Renal cortical epithelial cell (primary cell): ENCODE measurements at places on chromosomes 16 and 17.

DNA sequence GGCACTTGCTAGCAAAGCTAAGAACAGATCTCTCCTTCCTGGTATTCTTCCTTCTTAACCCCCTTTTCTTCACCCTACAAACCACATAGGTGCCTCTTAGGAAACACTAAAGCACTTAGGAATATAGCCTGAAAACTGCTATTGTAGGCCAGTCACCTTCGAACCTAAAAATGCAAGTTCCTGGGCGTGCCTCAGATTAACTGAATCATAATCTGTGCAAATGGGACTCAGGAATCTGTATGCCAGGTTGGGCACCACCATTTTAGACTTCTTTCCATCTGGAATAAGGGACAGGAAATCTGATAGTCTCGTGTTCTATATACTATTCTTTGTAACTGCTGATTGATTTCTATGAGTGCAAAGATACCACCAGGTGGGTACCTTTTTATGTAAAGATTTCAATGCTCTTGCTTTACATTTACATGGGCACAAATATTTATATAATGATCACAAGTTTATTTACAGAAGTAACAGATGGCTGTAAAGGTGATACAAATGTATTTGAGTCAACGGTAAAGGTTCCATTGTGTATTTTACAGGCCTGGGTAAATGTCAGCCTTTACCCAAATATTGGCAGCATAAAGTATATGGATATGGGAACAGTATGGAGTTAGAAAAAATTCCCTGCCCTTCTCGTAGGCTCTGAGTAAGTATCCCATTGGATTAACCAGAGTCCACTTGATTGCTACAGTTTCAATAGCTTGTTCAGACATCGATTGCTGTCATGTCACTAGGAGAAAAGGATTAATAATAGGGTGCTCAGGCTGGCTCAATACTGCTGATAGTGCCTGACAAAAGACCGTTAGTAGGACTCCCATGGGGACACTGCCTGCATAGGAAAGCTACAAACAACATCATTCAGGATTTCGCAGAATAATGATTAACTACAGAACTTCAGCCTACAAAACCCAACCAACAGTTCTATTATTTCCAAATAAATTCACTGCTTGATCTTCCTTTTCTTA is 124.7 kb downstream of the SNX11 start:
- no peak for DNase-seq

DNA sequence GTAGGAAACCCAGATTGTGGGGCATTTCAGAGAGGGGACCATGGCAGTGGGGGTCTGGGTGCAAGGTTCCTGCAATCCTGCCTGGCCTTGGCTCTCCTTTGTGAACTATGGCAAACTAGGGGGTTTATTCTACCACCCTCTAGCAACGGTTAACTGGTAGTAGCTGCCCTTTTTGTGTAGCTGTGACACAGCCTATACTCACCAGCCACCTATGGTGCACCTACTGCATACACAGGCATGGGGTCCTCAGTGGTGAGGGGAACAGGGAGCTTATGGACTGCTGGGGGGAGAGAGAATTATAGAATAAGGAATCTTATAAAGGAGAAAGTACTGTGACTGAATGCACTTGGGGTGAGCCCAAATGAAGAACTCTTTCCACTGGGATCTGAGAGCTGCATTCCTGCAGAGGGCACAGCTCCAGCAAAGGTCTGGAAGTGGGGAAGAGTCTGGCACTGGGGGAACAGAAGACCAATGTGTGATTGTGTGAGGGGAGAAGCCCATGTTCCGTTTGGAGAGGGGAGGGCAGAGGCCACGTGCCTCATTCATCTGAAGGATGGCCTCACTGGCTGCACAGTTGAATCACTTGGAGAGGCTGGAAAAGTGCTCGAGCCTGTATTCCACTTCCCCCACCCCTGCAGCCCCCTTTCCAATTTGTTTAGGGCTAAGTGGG is 2.1 kb downstream of the MT1X start:
- peak; percentile 35 for DNase-seq

DNA sequence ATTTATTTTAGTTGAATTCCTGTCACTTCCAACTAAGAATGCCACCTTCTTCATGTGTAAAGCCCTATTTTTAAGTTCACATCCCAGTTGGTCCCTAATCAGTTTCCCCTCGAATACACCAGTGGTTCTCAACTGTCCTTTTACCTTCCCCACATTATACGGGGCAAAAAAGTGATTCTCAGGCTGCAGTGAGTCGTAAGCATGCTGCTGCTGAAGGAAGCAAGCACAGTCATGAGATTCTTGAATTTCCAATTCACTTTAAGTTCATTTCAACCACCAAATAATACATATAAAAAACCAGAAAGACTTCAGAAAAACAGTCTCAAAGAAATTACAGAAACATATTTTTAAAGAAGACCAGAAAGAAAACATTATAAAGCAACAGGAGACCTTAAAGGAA is 47.9 kb downstream of the UBE2G1 start:
- peak; percentile 41 for DNase-seq

- no peak for DNase-seq
These were observed 26.9 kb upstream of the TENT4B start for GRCh38 chr16:50126183-50126582.

- DNase-seq, result no peak
These were observed 7.4 kb downstream of the HLF start for GRCh38 chr17:55271958-55272710.

DNA sequence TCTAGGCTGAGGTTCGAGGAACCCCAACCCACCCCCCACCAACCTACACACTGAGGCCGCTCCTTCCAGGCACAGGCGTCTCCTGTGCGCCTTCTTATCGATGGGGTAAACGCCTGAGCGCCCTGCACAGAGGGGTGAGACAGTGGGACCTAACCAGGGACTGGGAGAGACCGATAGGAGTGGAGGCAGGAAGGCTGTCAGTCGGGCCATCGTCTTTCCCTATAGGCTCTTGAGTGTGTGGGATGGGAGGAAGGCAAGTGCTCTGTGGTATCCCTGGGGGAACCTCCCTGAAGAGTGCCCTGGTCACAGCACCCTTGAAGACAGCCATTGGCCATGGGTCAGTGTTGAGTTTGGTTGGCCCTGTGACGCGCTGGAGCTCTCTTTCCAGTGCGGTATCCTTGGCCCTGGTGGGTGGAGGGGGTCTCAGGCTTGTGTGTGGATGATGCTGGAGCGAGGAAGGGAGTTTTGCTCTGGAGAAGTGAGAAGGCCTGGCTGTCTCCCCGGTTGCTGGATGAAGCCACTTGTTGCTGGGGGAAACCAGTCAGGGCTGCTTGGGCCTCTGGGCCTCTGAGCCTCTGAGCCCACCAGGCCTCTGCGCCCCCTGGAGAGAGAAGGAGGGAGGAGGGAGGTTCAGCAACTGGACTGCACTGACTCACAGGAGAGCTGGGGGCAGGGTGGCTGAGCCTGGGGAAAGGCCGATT is 1.7 kb downstream of the GPRC5C start:
- DNase-seq, result peak; percentile 56

GRCh38 chr17:66655461-66655860 is 179.5 kb upstream of the CACNG5 start:
- DNase-seq, result no peak

- peak; percentile 94 for DNase-seq
These were observed 2.5 kb upstream of the MAP3K14 start for GRCh38 chr17:45319239-45319703.

GRCh38 chr17:246851-247421 is 65.5 kb upstream of the DOC2B start:
- no peak for DNase-seq

- no peak for DNase-seq
These were observed 63.7 kb upstream of the SHISA6 start for GRCh38 chr17:11177340-11177739.

- no peak for DNase-seq
These were observed 169.3 kb downstream of the RBFOX3 start for GRCh38 chr17:79441356-79442160.

- no peak for DNase-seq
These were observed 654 bp downstream of the LASP1 start for GRCh38 chr17:38870259-38871165.

- no peak for DNase-seq
These were observed 7.8 kb upstream of the MAPK7 start for GRCh38 chr17:19370493-19370960.

- DNase-seq, result peak; percentile 84
These were observed 12.2 kb downstream of the MED13 start for GRCh38 chr17:62052765-62053338.

DNA sequence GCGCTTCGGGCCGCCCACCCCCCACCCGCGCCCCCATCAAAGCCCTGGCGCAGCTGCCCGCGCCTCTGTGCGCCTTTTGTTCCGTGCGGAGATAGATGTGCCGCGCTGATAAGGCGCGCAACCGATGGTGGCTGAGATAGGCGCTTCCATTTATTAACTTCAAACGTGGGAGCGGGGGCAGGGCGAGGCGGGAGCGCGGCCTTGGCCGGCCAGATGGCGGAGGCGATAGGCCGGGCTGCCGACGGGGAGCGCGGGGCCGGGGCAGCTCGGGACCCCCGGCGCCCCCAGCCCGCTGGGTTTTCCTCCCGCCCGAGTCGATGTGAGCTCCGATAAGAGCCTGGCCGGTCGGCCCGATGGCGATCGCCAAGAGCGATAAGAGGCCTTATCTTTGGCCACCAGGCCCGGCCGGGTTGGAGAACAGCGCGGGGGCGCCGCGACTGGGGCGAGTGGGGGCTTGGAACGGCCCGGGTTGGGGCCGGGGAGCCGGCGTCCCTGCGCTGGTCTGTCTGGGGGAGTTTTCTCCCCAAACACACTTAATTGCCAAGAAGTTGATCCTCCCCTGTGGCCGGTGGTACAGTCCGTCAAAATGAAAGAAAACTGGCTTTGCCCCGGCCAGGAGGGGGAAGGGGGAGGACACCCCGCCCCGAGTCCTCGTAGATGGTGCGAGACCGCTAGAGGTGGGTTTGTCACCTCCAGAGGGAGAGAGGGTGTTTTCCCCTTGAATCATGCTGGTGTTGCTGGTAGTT is 2.7 kb downstream of the ZFPM1 start:
- peak; percentile 72 for DNase-seq

DNA sequence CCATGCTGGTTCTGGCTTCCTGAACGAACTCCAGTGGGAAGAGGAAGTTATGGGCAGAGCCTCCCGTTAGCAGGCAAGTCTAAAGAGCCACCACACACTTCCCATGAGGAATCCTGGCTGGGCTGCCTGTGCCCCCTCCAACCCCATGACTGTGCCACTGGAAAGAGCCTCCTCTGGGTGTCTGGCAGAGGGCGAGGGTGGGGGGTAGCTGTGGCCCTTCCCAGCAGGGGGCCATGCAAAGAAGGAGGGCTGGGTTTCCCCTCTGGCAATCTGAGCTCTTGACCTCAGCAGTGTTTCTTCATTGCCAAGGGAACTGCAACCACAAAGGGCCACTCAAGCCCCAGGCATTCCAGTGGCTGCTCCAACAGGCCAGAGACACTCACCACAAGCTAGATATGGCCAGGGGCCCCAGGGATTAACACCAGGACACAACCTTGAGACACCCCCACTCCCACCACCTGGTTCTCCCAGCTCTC is 1.7 kb upstream of the RRAD start:
- DNase-seq, result peak; percentile 98

- DNase-seq, result no peak
These were observed 22.7 kb downstream of the ZNF469 start for GRCh38 chr16:88405216-88406060.

GRCh38 chr16:66940236-66940635 is 4.9 kb downstream of the CES2 start:
- no peak for DNase-seq

GRCh38 chr16:30041841-30042240 is 10.8 kb upstream of the TLCD3B start:
- peak; percentile 30 for DNase-seq

- no peak for DNase-seq
These were observed 3.3 kb downstream of the ABCC3 start for GRCh38 chr17:50637829-50638605.

DNA sequence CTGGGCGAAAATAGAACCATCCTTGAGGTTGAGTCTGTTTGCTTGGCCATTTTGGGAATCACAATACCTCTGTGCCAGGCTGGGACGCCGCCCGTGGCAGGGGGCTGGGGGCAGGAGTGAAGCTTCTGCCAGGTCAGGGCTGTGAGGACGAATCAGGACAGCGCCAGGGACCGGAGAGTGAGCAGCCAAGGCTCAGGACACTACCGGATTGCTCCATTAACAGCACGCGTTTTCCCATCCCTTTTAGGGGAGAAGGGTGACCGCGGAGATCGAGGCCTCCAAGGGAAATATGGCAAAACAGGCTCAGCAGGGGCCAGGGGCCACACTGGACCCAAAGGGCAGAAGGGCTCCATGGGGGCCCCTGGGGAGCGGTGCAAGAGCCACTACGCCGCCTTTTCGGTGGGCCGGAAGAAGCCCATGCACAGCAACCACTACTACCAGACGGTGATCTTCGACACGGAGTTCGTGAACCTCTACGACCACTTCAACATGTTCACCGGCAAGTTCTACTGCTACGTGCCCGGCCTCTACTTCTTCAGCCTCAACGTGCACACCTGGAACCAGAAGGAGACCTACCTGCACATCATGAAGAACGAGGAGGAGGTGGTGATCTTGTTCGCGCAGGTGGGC is 23.4 kb downstream of the C1QTNF1 start:
- no peak for DNase-seq

- no peak for DNase-seq
These were observed 35.6 kb downstream of the CRLF3 start for GRCh38 chr17:30788918-30789317.

DNA sequence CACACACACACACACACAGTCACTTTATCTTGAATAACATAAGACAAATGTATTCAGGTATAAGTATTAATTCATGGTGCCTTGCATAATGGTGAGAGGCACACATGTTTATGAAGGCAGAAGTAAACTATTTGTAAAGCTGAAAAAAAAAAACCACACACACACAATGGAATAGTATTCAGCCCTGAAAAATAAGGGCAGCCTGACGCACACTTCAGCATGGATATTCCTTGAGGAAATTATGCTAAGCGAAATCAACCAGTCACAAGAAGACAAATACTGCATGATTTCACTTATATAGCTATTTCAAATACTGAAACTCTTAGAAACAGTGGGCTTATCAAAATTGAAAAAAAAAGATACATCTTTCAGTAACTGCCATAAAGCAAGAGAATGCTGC is 200.2 kb upstream of the RBFOX1 start:
- DNase-seq, result no peak

- no peak for DNase-seq
These were observed 190.9 kb upstream of the GSE1 start for GRCh38 chr16:85422196-85422631.

GRCh38 chr16:68889508-68890150 is 46.3 kb downstream of the TANGO6 start:
- no peak for DNase-seq

GRCh38 chr16:66575060-66575459 is 4.2 kb upstream of the CMTM2 start:
- no peak for DNase-seq

DNA sequence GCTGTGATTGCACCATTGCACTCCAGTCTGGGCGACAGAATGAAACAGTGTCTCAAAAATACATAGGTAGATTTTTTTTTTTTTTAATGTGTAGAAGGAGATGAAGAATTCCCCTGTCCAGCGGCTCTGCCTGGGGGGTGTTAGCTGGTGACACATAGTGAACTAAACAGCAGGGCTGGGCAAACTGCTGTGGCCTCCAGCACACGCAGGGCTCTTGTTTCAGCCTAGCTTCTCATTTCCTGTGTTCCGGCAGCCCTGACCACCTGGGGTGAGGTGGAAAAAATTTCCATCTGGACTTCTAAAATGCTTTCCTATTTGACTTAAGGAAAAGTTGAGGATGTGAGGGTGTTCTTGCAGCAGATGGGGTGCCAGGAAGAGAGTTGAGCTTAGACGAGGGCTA is 33.3 kb upstream of the RGS9 start:
- DNase-seq, result peak; percentile 35
